ENCODE measurements at places on chromosomes 11 and 22.

DNA sequence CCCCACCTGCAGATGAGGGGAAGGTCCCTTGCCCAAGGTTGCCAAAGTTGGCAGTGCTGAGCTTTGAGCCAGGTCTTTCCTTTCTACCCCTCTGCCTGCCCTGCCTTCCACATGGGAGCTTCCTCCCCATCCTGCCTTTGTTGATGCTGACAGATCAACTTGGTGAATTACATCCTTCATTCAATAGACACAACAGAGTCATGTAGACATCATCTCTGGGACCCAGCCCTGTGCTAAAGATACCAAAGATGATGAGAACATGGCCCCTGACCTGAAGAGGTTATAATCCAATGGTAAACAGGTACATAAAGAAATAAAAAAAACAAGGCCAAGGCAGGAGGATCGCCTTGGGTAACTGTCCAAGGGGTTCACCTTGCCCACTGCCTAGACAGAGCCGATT lies 42.4 kb upstream of the MAPK1 start:
- DNase-seq, result no peak

GRCh38 chr22:46008836-46009596 lies 32.1 kb upstream of the WNT7B start:
- no peak for DNase-seq

GRCh38 chr11:74909812-74910211 lies 39.1 kb downstream of the XRRA1 start:
- DNase-seq, result no peak

DNA sequence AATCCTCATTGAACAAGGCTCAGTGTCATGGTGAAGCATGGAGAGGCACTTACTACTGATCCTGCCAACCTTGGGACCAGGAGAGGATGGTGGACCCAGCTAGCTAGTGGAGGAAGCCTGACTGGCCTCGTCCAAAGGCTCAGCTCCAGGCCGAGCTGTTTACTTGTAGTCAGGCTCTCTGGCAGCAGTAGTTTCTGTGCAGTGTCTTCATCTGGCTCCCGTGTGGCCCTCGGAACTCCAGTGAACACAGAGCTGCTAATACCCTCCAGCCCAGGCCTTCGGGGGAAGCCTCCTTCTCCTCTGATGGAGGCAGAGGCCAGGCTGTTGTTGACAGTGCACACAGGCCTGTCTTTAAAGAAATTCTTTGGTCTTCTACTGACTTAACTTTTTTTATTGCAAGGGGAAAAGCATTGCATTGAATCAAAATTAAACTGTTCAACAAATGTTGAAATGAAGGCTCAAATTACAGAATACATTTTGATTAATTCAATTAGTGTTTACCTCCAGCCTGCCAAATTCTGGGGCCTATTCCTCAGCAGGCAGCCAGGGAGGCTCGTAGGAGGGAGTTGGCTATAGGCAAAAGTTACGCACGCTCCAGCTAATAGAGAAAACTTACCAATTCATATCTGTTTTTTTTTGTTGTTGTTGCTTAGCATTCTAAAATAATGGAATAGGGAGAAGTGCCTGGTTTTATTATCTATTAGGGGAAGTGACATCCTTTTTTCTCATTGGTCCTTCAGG lies 18.8 kb downstream of the PPFIBP2 start:
- no peak for DNase-seq

- DNase-seq, result no peak
These were observed 6.2 kb downstream of the TAF6L start for GRCh38 chr11:62777389-62777788.

DNA sequence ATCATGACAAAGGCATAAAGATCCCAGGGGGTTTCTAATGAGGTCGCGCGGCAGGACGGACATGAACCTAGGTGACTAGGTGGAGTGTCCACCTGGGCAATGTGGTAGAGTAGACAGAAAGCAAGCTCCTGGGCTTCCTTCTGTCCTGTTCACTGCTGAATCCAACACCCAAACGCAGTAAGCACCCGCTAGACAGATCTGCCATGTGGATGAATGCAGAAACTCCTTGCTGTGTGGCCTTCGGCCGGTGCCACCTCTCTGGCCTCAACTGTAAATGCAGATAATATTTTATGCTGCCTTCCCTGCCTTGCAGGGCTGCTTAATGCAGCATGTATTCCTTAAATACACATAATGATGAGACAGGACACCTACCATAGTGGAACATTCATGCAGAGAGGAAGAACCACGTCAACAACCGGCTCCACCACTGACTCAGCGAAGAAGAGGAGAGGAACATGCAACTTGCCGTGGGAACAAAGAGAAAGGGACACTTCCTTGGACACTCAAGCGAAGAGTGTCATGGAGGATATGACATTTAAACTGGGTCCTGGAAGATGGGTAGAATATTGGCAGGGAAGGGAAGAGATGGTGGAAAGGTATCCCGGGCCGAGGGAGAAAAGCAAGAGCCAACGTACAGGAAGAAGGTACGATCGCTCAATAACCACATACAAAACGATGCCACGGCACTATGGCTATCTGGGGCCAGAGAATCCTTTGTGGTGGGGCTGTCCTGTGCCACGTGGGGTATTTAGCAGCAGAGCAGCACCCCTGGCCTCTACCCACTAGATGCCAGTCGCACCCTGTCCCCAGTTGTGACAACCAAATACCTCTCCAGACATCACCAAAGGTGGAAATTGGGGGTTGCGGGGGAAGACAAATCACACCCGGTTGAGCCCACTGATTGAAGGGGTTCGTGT lies 30.8 kb downstream of the MYH9 start:
- DNase-seq, result no peak

- DNase-seq, result no peak
These were observed 133.9 kb downstream of the WNT7B start for GRCh38 chr22:45843031-45843430.

DNA sequence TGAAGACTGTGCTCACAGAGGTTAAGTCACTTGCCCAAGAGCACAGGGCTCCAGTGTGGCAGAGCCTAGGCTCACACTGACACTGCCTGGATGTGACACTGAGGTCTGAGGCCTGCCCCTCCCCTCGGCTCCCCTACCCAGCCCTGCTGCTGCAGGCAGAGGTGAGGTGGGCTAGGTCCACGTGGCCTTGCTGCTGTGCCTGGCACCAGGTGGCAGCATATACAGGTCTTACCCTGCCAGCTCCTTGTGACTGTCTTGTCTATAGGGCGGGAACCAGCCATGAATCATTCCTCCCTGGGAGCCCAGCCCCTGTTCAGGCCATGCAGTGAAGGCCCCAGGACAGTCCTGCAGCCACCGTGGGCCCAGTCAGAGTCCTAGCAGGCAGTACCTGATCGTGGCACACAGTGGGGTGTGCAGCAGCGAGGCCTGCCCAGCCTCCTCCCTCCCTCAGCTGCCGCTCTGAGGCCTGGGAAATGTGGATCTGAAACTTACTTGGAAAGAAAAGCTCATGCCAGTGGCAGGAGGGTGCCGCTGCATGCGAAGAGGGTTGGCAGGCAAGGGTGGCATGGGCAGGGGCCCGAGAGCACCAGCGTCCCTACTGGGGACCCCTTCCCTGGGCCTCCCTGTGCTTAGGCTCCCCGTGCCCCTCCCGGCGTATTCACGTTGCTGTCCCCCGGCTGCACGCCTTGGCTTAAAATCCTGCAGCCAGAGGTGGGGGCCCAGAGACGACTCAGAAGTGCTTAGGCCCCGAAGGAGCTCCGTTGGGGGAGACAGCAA lies 1.2 kb upstream of the CERK start:
- DNase-seq, result peak; percentile 89

DNA sequence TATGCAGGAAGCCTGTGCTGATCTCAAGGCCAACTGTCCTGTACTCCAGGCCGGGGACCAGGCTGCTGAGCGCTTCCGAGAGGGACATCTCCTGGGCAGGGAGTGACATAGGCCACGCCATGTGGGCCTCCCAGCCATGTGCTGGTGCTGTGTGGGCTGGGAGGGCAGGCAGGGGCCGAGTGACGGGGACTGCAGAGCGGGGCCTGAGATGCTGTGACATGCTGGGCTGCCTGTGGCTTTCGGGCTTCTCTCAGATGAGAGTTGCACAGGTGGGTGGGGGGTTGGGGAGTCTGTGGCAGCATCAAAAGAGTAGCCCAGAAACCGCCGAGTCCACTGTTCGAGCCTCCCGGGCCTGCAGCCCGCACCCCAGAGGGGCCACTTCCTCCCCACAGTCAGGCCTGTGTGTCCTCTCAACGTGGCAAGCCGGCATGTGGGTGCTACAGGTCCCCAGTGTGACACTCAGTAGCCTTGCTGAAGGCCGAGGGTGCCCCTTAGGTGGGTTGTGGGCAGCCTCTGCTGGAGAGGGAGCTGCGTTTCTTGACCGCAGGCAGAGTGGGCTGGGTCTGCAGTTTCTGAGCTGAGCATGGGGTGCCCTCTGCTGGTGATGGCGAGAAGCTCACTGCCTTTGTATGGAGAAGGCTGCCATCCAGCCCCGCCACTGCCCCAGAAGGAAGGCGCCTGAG lies 101.2 kb downstream of the BCR start:
- DNase-seq, result peak; percentile 38

DNA sequence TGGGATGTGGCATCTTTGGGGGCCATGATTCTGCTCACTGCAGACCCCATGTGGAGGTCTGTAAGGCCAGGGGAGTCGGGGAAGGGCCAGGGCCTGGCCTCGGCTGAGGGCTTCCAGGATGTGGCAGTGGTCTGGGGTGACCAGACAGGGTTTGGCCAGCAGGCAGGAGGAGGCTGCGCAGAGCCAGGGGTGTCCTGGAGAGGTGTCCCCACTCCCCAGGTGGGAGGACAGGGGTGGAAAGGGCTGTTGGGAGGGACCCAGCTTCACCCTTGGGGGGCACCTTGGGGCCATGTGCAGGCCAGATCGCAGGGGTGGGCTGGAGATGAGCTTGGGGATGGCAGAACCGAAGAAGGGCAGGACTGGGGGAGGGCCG lies 3.4 kb downstream of the PANX2 start:
- DNase-seq, result no peak

GRCh38 chr11:95076981-95077380 lies 10.3 kb downstream of the SRSF8 start:
- no peak for DNase-seq

DNA sequence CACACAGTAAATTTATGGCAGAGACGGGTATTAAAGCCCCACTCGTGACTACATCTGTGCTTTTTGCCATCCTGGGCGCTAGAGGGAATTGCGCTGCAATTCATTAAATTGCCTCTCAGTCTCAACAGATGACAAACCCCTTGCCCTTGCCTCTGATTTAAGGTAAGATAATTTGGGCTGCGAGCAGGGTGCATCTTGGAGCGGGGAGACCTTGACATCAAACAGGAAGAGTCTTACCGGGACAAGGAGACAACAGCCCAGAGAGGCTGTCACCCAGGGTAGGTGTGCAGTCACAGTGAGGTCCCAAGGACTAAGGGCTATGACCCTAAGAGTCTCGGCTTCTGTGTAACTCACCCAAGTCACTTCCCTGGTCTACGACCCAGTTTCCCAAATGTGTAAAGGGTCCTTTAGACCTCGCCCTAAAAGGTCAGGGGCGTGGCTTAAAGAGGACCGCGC lies 449 bp upstream of the TOM1 start:
- no peak for DNase-seq

- no peak for DNase-seq
These were observed 12.5 kb downstream of the USH1C start for GRCh38 chr11:17531636-17532113.

DNA sequence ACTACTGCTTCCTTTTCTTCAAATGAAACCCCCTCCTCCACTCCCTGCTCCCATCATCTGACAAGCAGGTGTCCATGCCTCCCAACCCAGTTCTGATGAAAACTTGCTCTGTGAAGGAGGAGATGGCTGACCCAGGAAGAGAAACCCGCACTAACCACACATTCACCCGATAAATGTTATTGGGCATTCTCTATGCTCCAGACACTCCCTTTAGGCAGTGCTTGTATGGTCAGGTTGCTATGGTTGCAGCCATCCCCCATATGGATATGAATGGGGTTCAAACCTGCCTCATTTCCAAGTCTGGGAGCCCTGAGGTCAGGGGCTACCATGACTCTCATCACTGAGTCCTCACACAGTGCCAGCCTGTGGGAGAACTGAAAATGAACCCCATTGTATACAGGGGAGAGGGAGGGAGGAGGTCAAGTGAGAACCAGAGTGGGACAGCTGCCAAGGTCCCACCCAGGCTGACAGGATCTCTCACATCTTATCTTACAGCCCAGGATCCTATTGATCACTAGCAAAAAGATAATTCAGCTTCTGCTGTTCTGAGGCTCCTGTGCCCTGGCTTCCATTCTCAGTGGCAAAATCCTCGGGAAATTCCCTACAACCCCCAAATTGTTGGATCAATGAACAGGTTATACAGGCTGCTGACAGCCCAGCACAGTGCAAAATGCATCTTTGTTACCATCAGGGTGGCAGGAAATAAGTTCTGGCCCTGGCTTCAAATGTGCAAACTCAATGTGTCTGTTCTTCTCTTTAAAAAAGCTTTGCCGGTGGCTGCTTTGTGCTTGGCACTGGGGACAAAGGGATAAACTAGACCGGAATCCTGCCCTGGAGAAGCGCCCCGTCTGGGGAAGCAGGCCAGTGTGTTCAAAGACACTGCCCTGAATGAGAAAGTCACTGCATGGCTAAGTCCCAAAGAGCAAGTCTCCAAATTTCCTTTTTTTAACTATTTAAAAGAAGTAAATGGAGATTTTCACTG lies 22.7 kb upstream of the ACER3 start:
- DNase-seq, result no peak

DNA sequence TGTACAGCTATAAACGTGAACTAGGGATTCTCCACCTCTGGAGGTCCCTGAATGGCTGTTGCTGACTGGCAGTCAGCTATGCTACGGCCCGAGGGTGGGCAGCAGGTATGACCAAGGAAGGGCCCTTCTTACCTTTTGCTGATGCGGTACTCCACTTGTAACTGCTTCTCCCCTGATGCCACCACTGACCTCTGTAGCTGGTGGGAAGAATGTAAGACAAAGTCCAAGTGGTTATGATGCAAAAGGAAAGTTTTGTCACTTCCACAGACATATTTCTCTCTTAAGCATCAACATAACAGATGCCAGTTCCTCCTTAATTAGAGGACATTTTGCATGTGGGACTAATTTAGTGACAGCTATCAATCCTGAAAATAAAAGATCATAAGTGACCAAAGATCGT lies 32.2 kb downstream of the P4HA3 start:
- DNase-seq, result no peak

- DNase-seq, result peak; percentile 9
These were observed 28.8 kb upstream of the CPT1A start for GRCh38 chr11:68870470-68870869.

- DNase-seq, result no peak
These were observed 96.9 kb downstream of the MTMR3 start for GRCh38 chr22:29979777-29980321.

GRCh38 chr11:66465373-66466224 lies 1.1 kb upstream of the PELI3 start:
- no peak for DNase-seq

Data from LoVo (cell line).